ENCODE measurements at places on chromosomes 5 and 9.

- DNase-seq: no peak
Observed at GRCh38 chr5:15518786-15519185, 18.8 kb downstream of the FBXL7 start.

DNA sequence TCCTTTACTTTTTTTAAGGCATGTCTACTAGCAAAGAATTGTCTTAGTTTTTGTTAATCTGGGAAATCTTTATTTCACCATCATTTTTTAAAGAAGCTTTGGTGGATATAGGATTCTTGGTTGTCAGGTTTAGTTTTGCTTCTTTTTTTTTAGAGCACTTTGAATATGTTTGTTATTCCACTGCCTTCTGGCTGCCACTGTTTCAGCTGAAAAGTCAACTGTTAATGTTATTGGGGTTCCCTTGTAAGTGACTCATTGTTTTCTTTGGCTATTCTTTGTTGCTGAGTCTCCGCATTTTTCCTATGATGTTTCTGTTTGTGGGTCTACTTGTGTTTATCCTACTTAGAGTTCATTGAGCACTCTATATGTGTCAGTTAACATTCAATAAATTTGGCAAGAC, 44.4 kb downstream of the PHAX start:
- DNase-seq: no peak

DNA sequence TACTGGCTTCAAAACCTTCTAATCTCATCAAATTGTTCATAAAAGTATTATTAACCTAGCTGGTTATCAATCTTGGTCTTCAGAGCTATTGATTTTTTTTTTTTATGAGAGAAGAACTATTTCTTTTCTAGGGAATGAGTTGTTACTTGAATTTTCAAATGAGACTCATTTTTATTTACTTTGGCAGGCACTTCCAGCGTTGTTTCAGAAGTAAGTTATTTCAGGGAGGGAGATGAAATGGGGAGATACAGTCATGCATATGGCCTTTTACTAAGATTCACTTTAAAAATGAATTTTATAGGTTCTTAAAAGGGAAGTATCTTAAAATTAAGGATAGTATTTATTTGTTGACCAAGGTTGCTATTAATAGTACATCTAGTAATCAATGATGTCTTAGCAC, 129.6 kb downstream of the IZUMO3 start:
- no peak for DNase-seq

GRCh38 chr9:4397917-4398316, 92.4 kb upstream of the SLC1A1 start:
- DNase-seq: no peak

GRCh38 chr5:10081584-10081983, 168.1 kb downstream of the ATPSCKMT start:
- no peak for DNase-seq

DNA sequence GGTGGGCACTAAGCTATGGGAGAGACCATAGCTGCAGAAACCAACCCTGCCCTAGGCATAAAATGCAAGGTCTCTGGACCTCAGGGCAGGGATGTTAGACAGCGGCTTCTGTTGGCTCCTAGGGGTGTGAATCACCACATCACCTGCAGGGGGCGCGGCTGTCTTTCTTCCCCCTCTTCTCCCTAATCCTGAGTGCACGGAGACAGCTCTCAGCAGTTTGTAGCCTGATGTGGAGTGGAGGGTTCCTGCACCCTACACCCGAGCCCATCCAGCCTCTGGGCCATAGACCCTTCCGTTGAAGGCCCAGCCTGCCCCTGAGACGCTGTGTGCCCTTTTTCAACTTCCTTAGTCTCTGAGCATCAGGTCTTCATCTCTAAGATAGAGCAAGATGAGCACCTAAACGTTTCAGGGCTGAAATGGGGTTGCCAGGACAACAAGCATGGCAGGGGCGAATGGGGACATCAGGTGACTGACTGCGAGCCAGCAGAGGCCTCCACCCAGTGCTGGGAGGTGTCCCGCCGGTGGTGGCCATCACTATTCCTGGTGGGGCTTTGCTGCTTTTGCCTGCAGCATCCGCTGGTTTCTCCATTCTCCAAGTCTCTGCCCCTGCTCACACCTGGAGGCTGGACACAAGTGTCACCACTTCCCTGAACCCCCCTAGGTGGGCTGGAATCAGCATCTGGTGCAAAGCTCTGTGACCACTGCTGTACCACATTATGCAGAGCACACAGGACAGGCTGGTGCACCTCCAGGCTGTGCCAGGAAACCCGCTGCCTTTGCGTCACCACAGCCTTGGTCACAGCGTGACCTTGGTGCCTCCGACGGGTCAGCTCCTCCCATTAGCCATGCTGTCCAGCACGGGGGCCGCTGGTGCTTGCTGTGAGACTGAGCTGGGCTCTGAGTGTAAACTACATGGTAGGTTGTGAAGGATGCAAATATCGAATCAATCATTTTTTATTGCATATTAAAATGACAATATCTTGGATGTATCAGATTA, 2.5 kb upstream of the SEC16A start:
- peak; percentile 74 for DNase-seq

Data from stimulated activated CD4-positive, alpha-beta T cell treated with anti-CD3 and anti-CD28 coated beads, TNF-alpha, amount 100 ng/mL, for 24 hours (primary cell).